ENCODE measurements at places on chromosomes 12 and 14.

GRCh38 chr12:70330158-70330557, 35.9 kb upstream of the KCNMB4 start:
- DNase-seq, result no peak

- no peak for DNase-seq
Measured at GRCh38 chr12:115771065-115771464, 506.4 kb downstream of the MED13L start.

- no peak for DNase-seq
Measured at GRCh38 chr14:60786905-60787304, 52.3 kb downstream of the MNAT1 start.

GRCh38 chr12:48105321-48105866, 485 bp downstream of the SENP1 start:
- DNase-seq, result peak; percentile 36

DNA sequence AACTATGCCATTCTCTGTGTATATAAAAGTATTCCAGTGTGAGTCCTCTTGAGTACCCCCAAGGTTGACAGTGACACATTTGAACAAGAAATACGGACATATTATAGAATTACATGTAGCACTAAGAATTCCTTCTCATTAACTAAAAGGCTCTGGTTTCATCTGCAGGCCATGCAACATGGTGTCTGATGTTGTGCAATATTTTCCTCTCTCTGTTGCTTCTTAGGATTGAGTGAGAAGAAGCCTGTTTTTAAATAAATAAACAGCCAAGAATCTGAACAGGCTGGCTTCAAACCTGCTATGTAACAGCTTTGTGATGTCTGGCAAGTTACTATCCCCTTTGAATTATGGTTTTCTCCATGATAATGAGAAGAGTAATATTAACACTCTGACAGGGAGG, 22.2 kb upstream of the CCER1 start:
- DNase-seq, result no peak

DNA sequence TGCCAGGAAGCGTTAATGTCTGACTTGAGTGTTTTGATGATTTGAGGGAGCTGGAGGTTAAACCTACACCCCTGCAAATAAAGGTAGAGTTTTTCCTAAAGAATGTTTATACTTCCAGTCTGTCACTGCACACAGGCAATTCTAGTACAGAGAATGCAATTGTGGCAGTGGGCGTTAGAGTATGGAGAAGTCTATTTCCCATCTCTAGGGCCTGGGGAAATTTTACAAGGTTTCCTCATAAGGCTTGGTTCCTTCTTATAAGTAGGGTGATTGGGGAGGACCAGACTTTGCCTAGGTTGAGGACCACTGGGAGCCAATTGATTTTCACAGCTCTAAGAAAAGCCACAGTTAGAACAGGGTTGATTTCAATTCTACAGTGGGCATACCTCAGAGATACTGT, 44.3 kb downstream of the IFNG start:
- DNase-seq, result no peak

DNA sequence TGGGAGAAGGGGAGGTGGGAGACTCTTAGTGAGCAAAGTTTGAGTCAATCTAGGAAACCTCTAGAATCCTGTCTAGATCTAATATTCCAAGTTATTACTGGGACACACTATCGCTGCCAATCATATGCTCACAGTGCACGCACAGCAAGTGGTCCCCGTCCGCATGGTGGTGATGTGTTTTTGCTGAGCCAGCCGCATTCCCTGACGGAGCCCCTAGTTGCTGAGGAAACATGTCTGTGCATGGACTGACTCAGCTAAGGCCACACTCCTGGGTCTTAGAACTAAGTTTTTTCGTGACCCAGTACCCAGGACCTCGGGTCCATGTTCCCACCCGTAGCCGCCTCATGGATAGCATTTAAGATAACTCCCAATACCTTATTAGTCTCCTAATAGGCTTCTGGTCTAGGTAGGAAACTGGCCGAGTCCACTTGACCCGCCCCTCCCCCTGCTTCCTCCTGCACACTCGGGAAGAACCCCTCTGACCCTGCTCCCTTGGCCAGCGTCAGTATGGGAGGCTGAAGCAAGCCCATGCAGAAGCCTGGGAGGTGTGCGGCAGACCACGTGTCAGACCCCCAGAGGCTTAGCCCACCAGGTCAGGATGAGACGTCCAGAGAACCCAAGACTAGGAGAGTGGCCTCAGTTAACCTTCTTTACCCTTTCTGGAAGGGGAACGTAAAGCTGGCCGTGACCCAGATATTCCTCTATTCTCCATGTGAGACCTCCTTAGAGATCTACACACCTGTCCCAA, 200.5 kb downstream of the ETV6 start:
- no peak for DNase-seq

- no peak for DNase-seq
Measured at GRCh38 chr14:36442824-36443241, 77.2 kb downstream of the NKX2-1 start.

DNA sequence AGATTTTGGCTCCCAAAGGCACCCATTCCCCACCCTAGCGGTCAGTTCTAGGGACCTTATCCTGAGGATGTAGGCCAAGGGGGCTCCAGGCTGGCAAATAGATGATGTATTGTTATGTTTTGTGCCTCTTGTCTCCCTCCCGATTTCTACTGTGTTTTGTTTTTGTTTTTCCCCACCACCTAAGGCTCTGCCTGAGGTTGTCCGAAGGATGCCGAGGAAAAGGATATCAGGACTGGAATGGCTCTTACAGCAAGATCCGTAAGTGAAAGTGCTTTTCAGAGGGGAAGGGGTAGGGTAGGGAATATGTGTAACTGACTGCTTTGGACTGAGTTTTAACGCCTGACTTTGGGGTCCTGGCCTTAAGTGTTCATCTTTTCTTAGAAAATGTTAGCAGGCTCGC, 6.6 kb downstream of the FOXG1 start:
- no peak for DNase-seq

GRCh38 chr14:79040790-79041189, 870.6 kb downstream of the NRXN3 start:
- no peak for DNase-seq

GRCh38 chr12:95198914-95199313, 18.4 kb downstream of the FGD6 start:
- DNase-seq, result no peak

DNA sequence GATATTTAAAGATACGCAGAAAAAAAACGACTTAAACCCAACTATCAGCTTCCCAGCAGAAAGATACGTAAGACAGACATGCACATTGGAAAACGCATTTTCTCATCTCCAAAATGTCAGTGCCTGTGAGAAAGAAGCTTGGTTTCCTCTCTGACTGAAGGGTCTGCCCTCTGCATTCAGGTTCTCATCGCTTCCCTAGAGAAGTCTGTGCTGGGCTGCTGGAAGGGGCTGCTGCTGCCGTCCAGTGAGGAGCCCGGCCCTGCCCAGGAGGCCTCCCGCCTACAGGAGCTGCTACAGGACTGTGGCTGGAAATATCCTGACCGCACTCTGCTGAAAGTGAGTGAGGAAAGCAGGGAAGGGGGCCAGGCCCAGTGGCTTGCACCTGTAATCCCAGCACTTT, 4.7 kb upstream of the PFDN5 start:
- DNase-seq, result no peak

- no peak for DNase-seq
Measured at GRCh38 chr12:111816065-111816615, 25.9 kb upstream of the MAPKAPK5 start.

GRCh38 chr14:77372304-77372841, 4.5 kb downstream of the TMED8 start:
- DNase-seq, result no peak

GRCh38 chr14:103450416-103450815, 65.2 kb downstream of the MARK3 start:
- no peak for DNase-seq

GRCh38 chr14:93331002-93331727, 1.7 kb downstream of the BTBD7 start:
- no peak for DNase-seq

DNA sequence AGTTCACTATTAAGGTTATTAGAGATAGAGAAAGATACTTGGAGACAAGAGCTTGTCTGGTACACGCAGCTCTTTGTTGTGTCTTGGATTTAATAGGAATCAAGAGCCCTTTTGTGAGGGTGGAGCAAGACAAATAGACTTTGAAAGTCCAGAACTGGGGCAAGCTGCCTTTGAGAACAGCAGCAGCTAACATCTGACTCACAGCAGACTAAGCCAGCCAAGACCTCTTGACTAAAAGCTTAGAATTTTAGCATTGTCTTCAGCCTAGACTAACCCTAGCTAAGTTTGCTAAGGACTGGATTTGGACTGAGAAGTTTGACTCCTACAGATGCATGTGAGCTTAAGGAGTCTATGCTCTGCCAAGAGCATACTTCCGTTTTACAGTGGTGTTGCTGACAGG, 201.9 kb upstream of the RBM19 start:
- DNase-seq, result no peak

DNA sequence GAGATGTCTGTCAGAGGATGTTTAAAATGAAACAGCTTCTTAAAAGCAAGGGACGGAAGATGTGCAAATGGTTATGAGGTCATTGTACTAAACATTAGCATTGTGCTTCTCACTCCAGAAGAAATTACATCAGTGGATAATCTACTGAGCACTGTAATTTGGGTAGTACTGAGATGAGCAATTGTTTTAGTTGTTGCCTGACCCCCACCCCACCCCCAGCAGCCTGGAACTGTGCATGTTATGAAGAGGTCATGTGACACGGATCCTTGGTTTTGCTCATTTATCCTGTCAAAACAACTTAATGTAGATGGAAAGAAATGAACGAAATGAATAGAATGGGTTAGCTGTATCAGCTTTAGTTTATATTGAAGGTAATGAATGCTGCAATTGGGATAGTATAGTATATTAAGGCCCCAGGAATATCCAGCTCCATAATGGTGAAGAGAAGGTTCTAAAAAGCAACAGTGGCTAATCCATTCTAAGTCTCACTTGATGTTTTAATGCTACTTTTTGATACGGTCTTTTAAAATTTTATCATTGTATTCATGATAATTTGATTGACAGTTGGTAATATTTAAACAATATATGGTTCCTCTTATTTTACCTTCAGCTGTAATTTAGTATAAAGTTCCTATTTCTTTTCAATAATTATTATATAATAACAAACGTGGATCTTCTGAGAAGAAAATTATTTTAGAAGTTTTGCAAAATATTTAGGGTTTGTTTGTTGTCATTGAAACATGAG, 58.5 kb downstream of the WNK1 start:
- DNase-seq, result no peak

GRCh38 chr12:68613209-68613904, 2.7 kb downstream of the RAP1B start:
- DNase-seq, result peak; percentile 33

GRCh38 chr12:81962126-81962856, 203.1 kb upstream of the PPFIA2 start:
- DNase-seq, result no peak

DNA sequence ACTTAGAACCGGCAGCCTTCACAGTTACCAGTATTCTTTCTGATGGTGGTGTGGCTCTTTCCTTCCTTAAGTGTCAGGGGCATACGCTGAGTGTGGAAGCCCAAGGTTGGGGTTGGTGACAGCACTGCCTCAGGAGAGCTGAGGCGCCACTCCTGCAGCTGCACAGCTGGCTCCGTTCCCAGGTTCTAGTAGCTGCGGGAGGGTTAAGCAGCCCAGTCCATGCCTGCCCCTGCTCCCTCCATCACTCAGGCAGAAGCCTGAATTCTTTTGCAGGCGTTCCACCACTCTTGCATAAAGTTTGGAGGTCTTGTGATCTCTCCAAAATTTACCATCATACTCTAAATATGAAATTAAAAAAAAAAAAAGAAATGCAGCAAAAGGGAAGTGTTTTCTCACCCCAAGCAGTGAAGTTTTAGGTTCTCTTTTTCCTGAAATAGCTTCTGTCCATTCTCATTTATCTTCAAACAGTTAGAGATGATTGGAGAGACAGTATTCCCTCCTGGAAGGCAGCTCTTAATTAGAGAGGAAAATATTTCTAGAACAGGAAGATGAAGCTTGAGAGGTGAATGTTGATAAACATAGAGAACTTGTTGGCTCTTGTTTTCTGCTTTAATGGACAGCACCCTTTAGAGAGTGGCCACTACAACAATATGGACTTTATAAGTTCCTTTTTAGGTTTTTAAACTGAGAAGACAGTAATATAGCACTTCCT, 136.1 kb downstream of the FGD4 start:
- DNase-seq, result no peak

GRCh38 chr12:59651229-59651920, 55.5 kb downstream of the SLC16A7 start:
- no peak for DNase-seq

Measured in activated gamma-delta T cell treated with Interleukin-2 at 50 U/mL for 16 hours (primary cell).